ENCODE measurements at places on chromosomes 6 and 20.

- DNase-seq = no peak
Measured at GRCh38 chr6:43278524-43279078, 19.5 kb upstream of the SLC22A7 start.

- peak; percentile 89 for DNase-seq
Measured at GRCh38 chr6:52517502-52518278, 59.2 kb downstream of the TRAM2 start.

DNA sequence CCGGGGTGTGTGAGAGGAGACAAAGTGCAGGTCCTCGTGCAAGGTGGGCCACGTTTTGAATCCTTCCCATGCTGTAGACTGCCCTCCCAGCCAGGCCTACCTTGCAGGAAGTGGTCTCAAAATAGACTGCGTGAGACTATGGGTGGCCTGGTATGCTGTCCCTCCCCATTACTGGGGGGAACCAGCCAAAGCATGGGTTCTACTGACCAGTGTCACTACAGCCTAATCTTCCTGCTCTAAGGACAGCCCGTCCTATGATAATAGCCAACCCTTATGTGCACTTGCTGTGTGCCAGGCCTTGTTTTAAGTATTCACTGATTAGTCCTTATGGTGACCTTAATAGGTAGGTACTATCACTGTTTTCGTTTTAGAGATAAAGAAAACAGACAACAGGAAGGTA lies 38.0 kb downstream of the FOXP4 start:
- DNase-seq = no peak

DNA sequence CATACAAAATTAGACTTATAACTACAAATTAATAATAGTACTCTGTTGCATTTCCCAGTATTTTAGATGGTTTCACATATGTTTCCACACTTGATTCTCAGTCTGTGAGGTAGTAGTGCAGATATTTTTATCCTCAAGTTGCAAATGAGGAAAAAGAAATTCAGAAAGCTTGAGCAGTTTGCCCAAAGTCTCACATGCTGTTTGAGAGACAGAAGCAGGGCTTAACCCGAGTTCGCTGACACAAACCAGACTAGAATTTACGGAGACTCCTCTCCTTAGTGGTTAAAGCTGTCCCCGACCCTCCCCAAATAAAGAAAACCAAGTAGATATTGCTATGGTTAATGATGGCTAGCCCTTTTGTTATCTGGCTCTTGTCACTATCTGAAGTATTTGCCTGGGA lies 126.2 kb downstream of the TIAM2 start:
- DNase-seq = no peak

DNA sequence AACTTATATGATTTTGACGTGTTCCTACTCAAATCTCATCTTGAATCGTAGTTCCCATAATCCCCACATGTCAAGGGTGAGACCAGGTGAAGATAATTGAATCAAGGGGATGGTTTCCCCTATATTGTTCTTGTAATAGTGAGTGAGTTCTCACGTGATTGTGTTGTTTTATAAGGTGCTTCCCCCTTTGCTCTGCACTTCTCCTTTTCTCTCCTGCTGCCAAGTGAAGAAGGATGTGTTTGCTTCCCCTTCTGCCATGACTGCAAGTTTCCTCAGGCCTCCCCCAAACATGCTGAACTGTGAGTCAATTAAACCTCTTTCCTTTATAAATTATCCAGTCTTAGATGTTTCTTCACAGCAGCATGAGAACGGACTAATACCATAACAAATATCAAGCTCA lies 83.2 kb downstream of the MANEA start:
- no peak for DNase-seq

DNA sequence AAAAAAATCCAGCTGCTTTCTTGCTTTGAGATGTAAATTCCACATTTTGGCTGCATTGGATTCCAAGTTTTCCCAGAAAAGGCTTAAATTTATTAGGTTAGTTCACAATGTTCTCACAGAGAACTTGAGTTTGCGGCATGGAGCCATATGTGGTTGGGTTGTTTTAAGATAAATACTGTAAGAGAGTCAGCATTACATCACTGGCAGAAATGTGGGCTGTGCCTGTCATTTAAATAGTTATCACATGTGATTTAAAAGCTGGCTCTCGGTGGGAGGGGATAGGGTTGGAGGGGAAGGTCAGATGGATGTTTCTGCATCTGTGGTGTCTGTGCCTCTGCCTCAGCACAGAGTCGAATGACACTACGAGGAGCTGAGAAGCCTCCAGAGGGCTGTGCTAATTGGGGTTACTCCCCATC lies 73.8 kb upstream of the SCP2D1 start:
- peak; percentile 63 for DNase-seq

DNA sequence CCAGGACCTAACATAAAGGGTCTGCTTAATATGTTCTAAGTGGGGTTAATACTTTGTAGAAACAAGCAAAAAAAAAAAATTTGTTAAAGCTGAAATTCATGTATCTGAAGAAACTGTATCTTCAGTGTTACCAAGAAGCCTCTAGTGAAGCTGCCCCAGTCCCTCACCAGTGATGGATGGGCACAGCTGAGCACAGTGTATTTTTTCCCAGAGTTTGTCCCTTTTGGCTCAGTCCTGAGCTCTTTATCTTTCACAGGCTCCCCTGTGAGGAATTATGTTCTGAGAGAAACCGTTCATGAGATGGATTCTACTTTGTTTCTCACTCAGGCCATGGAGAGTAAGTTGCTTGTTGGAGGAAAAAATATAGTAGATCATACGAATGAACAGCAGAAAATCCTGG lies 38.4 kb downstream of the KIF3B start:
- DNase-seq = no peak

DNA sequence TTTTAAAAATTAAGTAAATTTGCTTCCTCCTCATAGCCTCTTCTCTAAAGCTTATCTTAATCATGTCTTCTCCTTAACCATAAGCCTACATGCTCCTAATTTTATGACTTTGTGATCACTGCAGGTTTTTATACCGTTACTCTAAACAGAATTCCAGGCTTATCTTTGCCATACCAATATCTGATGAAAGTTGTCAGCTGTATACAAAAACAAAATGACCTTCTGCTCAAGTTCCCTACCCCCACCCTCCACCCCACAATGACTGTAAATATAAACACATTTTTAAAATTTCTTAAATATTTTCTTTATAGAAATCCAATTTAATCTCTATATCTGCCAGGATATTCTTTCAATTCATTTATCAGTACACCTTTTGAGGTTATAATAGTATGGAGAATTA lies 60.5 kb upstream of the SGK1 start:
- no peak for DNase-seq

DNA sequence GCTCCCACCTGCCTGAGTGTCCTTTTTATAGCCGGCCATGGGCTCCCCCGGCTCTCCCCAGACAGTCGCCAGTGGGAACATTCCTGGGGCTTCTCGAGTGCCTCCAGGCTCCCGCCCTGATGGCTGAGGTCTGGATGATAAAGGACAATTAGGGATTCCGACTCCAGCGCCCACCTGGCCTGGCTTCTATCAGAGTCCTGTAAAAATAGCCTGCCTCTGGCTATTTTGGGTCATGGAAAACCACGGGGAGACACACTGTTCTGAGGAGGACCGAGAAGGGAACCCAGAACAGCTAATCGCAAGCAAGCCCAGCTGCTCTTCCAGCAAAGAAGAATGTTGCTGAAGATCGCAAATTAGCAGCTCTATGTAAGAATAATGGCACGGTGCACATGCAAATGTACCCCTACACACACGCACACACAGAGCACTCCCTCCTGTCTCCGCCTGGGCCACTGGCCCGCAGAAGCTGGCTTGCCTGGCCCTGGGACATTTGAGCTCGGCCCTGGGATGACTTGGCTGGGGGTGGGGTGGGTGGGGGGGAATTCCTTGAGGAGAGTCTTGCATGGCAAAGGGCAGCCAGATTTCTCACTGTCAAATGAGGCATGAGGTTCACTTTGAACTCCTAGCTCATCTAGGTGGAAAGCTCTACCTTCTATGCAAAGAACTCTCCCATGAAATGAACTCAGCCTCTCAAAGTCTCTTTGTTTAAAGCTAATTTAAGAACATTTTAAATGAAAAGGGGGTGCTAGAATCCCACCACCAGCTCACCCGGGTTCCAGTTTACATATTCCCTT lies 55.3 kb downstream of the CTCFL start:
- no peak for DNase-seq

DNA sequence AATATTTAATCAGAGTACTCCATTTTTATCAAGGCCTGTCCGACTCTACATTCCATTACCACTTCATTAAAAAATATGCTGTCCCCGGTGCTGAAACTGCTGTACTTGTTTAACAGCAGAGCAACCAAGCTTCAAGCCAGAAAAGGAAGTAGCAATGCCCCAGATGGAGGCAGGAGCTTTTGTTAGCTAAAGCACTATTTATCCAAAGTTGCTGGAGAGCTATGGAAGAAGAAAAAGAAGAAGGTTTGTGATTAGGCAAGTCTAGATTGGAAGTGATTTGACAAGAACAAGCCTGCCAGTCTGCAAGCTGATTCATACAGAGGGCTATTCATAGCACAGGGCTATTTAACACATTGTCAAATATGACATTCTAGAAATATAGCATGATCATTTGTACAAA lies 160.9 kb upstream of the SPTLC3 start:
- peak; percentile 48 for DNase-seq
